ENCODE measurements at places on chromosomes 3 and 15.

- DNase-seq = no peak
These were observed 18.4 kb upstream of the GFM1 start for GRCh38 chr3:158625881-158626280.

DNA sequence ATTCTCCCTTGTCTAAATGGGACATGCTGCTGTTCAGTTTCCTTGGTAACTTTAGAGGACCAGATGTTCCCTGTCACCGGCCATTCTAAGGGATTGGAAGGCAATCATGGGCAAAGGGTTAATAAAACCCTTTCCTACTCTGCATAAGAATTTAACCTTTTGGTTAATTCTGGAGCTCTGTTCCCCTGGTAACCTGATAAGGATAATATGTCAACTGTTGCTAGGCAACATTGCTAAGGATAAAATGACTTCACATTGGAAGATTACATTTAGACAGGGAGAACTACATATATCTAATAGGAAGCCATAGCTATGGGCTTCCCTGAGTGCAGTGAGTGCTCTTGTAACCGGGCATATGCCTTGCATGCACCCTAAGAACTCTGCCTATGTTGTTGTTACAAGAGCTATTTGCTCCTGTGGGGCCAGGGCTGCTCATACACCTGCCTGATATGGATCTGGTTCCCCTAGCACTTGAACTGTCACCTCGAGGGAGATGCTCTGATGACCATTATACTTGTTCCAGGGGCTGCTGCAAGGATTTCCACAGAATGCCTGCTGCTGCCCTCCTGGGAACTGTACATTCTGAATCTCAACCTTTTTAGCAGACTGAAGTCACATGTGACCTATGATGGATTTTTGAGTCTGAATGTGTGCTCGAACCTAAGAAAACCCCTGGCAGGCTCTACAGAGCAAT lies 326.3 kb upstream of the PDZRN3 start:
- DNase-seq = no peak

DNA sequence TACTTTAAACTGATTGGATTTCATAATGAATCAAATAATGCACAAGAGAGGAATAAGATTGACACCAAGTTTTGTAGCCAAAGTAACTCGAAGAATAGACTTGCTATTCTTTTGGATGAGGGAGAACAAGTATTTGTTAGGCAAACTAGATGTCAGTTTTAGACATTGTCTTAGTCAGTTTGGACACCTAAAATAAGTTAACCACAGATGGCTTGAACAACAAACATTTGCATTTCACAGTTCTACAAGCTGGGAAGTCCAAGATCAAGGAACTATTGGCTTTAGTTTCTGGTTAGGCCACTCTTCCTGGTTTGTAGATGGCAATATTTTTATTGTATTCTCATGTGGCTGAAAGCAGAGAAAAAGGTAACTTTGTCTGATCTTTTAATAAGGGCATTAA lies 61.3 kb upstream of the OSTN start:
- DNase-seq = no peak

DNA sequence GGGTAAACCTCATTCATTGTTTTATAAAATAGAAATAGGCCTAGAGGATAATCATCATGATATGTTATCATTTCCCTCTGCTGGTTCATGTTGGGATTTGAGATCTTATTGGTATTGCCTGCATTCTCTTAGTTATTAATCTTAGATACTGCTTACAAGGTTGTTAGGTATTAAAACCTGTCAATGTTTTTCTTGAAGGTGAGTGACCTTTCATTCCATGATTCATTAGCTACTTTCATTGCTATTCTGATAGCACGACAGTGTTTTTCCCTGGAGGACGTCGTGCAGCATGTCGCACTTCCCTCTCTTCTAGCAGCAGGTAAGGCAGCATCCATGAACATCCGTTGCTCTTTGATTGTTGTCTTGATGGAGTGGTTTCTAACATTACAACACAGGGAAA lies 17.1 kb downstream of the P2RY12 start:
- no peak for DNase-seq

DNA sequence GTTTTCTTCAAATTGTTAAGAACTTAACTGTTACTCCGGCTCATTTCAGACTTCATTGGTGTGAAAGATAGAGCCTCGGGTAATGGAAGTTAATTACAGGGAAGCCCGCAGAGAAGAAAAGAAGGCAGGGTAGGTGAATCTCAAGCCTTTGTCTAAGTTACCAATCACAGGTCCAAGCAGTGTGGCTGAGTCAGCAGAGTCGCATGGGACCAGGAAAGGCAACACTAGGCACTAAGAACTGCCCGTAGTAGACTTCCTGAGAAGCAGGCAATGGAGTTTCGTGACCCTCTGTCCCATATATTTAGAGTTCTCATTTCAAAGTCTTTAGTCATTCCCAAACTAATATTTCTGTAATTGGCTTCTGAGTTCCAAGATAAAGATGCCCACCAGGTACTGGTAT lies 122.9 kb upstream of the STT3B start:
- no peak for DNase-seq

- DNase-seq = no peak
These were observed 12.0 kb downstream of the EXOSC7 start for GRCh38 chr3:44988073-44988472.

- no peak for DNase-seq
These were observed 84.6 kb upstream of the CDV3 start for GRCh38 chr3:133488785-133489367.

- no peak for DNase-seq
These were observed 333.4 kb upstream of the THRB start for GRCh38 chr3:24828011-24828410.

DNA sequence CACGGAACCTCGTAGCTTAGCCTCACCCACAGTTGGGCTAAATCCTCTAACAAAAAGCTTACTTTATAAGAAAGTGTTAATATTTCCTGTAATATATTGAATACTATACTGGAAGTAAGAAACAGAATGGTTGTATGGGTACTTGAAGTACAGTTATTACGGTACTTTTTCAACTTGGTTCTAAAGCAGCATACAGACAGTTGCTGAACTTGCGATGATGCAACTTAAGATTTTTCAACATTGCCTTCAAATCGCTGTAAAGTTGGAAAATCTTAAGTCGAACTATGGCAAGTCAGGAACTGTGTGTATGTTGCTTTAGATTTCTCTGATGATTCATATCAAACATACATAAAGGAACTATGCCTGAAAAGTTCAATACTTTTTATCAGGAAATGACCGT lies 204.4 kb upstream of the C2CD4B start:
- DNase-seq = no peak

DNA sequence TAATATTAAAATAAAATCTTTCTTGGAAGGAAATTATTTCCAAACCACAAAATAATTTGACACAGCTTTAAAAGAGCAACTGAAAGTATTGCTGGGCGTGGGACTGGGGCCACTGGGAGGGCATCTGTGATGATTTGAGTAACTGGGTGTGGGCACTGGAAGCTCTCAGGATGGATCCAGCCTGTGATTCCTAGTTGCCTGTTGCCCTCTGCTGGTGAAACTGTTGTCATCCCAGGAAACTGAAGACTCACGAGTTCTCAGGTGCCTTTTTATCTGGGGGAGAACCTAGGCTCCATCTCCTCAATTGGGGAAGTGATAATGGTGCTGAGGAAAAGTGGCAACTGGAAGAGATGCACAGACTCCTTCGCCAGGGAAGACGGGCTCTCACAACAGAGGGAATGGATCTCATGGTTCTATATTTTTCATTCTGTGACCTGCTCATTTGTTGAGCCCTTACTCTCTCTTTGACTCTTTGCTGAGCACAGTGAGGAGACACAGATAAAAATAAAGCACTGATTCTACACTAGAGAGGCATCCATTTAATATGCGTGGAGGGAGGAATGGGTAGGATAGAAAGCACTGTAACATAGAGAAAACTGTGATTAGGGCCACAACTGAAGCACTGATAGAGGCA lies 61.6 kb downstream of the TPRG1 start:
- DNase-seq = no peak

DNA sequence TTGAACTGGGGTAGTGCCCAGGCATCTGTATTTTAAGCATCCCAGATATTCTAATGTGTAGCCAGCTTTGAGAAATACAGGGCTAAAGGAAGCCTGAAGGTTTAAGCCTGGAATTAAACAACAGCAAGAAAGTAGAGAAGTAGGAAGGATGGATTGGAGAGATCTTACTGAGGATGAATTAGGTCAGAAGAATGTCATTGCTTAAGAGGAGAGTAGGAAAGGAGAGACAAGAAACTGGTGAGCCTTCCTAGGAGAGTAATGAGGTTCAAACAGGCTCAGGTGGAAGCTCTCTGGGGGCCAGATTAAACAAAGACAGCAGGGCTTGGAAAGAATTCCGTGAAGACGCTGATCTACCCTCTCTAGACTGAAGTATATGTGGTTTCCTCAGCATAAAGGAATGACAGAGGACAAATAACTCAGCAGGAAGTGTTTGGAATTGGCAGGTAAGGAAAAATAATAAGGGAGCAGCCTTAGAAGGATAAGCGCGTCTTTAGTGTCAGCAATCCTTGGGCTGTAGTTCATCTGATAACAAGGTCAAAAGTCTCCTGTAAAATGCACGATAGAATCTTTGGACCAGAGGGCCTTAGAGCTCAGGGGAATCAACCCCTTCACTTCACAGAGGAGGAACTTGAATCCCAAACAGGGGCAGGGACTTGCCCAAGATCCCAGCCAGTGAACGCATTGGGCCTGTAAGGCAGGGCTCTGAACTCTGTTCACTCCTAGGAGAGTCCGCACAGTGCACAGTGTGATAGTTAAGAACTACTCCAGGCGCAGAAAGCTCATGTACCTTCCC lies 90.9 kb downstream of the TP63 start:
- no peak for DNase-seq

DNA sequence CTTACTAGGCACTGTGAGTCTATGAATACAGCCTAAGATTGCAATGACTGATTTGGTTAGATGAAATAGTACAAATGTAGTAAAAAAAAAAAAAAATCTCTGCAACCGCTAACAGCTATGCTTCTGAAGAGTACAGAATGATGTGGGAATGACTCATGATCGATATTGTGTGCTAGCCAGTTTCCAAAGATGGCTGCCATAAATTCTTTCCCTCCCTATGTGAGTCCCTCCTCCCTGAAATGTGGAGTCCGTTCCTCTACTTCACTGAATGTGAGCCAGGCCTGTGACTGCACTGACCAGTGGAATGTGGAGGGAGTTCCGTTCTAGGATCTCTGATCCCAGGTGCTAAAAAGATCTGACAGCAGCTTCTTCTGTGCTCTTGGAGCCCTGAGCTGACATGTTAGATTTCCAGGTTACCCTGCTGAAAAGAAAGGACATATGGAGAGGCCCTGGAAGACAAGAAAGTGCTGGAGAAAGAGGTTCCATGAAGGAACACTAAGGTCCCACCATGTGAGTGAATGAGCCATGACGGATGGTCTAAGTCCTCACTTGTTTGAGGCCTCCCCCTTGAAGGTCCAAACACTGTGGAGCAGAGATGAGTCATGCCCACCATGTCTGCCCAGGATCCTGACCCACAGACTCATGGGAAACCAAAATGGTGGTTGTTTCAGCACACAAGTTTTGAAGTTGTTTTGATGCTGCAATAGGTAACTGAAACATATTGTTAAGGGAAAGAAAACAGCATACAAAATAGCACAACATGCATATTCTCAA lies 46.3 kb downstream of the DGKG start:
- no peak for DNase-seq

DNA sequence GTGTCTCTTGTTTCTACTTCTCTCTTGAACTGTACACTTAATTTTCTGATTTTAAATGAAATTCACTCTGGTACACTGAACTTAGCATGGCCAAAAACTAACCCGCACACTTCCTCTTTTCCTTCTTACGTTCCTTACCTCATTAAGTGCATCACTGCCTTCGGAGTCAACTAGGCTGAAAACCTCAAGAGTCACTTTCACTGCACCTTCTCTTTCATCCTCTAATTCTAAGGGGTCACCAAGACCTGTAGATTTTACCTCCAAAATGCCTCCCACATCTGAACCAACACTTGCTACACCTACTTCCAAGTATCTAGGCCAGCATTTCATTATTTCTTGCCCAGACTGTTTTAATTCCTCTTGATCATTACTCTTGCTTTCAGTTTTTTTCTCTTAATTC lies 6.6 kb downstream of the CBLB start:
- DNase-seq = no peak

GRCh38 chr3:4716706-4717362 lies 223.7 kb downstream of the ITPR1 start:
- no peak for DNase-seq

GRCh38 chr15:41914411-41914810 lies 20.6 kb upstream of the SPTBN5 start:
- DNase-seq = no peak

GRCh38 chr3:49665822-49666519 lies 8.2 kb upstream of the APEH start:
- no peak for DNase-seq

- DNase-seq = no peak
These were observed 39.7 kb upstream of the MLF1 start for GRCh38 chr3:158531334-158531733.

DNA sequence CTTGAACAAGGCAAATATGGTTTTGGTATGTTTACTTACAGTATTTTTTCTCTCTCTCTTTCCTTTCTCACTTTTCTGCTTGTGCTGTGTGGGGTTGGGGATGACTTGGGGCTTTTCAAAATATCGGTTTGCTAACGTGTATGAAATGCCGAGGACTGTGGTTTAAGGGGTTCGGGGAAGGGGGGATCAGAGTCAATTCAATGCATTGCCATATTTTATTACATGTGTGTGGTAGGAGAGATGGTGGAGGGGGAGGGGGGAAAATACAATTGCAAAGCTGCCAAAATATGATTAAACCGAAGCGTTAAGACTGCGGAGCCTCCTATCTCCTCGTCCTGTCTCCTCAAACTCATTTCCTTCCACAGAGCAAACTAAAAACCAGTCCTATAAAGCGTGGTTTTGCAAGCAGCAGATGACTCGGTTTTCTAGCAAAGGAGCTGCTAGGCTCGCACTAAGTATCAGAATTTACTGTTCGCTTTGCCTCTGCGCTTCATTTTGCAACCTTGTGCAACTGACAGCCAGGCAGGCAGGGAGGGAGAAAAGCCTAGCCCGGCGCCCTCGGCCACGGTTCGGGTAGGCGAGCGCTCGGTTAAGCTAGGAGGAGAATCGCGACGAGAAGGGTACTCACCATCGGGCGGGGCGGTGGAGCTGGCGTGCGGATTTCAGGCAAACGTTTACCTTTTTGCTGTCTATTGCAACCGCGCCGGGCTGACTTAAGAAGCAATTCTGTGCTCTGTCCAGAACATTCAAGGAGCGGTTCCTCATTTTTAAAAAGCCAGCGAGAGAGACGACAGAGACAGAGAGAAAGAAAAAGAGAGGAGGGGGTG lies 4.0 kb upstream of the NR2F2 start:
- no peak for DNase-seq

DNA sequence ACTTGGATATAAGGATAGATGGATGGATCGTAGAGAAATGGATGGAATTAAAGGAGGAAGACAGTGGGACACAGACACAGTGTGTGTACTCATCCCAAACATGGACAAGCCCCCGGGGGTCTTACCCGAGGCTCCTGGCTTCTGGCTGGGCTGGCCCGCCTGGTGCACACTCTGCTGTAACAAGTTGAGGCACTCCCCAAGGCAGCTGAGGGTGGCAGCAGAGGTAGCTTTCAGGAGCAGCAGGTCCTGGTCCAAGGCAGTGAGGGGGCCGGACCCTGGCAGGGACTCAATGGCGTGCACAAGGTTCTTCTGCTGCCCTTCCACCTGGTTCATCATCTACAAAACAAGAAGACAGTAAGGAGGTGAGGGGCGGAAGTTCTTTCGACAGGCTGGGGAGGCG lies 215.1 kb downstream of the STT3B start:
- no peak for DNase-seq
